ENCODE measurements at places on chromosomes 2 and 18.

DNA sequence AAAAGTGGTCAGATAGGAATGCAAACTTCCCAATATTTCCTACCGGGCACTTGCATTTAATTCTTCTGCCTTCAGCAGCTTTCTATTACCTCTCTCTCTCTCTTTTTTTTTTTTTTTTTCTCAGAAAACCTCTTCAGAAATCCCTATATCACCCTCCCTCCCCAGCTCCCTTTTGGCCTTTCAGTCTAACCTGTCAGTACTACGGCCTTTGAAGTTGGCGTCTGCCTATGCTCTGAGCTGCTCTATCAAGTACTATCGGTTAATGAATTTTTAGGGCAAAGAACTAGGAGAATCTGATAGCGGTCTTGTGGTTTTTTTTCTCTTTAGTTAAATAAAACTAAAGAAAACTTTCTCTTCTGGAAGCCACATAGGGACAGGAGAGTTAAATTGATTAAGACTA, 122.4 kb upstream of the MAPRE2 start:
- DNase-seq = no peak

- DNase-seq = no peak
These were observed 168.1 kb downstream of the PTPRM start for GRCh38 chr18:7735196-7735595.

DNA sequence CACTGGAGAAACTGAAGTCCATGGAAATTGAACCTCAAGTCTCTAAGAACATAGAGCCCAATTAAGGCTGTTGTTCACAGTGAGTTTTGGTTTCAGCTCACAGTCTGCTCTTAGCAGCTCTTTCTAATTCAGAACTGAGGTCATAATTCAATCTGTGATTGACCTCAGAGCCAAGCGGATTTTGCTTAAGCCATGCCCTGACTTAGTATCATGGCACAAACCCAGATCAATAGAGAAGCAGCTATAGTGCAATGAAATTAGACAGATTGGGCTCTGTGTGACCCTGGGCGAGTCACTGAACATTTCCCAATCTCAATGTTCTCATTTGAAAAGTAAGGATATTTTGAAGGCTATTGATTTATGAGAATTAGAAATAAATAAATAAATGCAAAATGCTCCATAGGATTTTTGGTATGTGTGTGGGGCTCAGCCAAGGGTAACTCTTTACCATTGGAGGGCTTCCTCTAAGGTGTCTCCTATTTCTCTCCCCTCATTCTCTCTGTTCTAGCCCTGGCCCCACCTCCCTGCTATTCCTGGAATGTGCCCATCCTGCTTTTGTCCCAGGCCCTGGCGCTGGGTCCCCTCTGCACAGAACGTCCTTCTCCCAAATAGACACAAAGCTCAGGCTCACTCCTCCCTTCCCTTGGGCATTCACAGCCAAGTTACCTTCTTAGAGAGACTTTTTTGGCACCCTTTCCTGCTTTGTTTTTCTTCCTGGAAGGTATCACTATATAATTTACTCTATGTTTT, 239.6 kb downstream of the LPIN1 start:
- DNase-seq = no peak

DNA sequence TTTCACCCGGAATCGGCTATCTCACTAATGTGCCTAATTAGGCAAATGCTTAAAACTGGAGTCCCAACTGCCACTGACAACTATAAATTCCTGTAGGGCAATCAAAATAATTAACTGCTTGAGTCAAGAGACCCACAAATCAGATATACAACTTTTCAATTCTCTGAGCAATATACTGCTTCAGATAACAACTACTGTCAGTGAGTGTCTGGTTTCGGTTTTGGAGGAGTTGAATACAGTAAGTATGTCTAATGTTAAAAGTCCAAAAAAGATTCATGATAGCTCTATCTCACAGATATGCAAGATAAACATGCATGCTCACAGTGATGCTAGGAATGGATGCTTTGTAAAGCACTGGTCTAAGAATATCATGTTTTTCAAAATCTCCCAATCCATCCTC, 283.3 kb downstream of the NRXN1 start:
- no peak for DNase-seq

DNA sequence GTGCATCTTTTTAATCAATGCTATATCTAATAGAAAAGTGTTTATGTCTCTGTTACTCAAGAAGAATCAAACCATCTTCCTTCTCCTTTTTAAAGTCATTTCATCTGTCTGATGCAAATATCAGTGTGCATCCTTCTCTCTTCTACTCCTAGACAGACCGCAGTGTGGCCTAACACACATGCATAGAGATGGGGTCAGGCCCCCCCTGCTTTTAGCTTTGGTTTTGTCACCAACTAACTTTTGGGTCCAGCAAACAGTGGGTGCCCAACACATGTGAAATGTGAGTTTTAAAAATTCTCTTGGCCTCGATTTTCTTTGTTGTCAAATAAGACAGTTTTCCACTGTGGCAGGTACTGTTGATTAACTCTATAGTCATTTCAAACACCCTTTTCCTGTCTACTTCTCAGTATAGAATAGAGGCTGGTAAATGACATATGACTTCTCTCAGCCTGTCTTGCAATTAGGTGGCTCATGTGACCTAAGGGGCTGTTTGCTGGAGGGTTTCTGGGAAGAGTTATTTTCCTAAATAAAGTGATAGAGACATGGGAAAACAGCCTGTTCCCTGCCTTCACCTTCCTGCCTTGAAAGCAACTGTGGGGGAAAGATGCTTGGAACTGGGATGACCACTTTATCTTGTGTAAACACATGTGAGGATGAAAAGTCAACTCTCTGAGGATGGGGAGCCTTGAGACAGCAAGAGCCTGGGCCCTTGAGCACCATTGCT, 65.7 kb upstream of the DARS1 start:
- no peak for DNase-seq

- DNase-seq = no peak
These were observed 23.2 kb downstream of the SLC4A3 start for GRCh38 chr2:219650426-219651248.

DNA sequence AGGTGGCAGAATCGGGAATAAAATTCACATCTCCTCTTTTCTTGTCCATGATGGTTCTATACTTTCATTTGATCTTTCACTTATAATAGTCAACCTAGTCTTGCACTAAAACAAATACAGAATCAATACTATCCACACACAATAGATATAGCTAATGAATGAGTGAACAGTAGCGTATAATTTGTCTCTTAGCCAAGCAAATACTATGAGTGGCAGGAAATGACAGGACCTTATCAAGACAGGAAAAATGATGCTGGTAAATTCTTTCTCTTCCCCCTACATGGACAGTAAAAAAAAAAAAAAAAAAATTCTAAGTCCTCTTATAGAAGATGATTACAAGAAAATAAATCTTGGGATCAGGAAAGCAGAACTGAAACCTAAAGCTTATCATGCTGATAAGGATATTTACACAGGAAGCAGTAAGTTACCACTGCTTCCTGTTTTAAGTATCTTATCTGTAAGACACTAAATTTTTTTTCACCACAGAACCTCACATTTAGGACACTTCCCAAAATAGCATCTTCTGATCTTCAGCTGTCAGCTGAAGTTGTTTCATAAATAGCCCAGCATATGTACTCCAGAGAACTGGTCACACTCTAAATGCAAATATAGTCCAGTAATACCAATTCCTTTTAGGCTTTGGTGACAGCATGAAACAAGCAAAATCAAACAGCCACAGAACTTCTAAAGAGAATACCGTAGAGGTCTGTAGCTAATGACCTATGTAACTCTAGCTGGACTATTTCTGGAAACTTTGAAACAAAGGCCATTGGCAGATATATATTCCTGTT, 27.0 kb downstream of the IRS1 start:
- DNase-seq = no peak

DNA sequence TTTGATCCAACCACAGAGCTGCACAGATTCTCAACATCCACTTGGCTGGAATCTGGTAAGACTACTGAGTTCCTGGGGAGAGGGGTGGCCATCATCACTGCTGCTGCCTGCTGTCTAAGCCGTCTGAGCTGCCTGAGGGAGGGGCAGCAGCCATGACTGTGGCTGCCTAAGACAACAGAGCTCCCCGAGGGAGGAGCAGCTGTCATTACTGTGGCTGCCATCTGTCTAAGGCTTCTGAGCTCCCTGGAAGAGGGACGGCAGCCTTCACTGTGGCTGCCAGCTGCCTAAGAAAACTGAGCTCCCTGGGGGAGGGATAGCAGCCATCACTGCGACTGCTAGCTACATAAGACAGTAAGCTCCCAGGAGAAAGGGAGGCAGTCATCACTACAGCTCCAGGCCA, 584.4 kb downstream of the NR4A2 start:
- DNase-seq = no peak

- DNase-seq = no peak
These were observed 138.3 kb upstream of the ST6GAL2 start for GRCh38 chr2:107024269-107024668.

DNA sequence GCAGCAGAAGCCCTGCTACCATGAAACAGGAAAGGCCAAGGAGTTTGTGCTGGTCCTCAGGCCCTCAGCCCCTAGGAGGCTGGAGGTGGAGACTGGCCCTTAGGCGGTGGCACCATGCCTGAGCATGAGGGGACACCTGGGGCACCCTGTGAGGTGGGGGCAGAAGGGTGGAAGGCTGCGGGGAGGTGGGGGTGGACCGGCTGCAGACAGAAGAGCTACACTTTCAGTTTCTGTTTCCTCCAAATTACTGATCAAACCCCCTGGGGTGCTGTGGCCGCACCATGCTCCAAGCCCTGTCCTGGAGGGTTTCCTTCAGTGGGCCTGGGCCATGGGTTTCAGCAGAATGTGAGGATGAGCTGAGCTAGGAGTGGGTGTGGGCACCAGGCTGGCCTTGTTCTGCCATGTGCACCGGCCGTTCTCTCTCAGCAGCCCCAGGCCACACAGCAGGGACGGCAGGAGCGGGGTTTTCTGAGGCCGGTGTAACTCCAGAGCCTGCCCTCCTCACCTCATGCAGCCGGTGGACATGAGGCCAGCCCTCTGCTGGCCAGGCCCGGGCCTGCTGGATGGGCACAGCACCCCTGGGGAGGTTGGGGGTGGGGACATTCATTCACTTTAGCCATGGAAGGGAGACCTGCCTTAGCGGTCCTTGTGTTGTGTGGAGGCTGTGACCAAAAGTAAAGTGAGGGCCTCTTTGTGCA, 51.5 kb downstream of the PLEKHB2 start:
- DNase-seq = no peak

DNA sequence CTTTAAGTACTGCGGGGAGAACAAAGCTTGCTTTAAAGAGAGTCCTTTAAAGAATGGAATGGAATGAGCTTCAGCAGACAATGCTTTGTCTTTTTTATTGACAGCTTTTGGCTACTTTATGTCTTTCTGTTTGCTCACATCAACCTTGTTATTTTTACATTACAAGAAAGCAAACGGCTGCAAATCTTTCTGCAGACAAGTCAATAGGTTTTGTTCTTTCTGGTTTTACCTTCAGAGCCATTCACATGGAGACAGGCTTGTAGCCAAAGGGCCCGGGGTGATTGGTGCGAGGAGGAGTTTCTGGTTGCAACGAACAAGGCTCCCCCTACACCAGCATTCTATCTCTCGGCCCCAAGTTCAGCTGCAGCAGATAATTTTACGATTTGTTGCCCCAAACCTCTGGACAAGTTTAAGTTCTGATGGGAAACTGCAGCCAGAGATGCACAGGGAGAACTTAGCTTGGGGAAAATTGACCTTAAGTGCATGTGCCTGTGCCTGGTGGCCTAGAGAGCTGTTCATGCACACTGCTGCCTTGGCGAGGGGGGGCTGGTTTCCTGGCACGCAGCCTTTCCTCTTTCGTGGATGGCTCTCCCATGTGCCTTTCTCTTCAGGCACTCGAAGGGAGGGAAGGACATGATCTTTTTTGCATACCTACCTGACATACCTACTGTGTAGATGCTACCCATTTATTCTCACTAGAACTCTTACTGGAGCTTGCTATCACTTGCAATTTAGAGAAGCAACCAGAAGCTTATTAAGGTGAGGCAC, 543.2 kb downstream of the DCDC2C start:
- DNase-seq = no peak

DNA sequence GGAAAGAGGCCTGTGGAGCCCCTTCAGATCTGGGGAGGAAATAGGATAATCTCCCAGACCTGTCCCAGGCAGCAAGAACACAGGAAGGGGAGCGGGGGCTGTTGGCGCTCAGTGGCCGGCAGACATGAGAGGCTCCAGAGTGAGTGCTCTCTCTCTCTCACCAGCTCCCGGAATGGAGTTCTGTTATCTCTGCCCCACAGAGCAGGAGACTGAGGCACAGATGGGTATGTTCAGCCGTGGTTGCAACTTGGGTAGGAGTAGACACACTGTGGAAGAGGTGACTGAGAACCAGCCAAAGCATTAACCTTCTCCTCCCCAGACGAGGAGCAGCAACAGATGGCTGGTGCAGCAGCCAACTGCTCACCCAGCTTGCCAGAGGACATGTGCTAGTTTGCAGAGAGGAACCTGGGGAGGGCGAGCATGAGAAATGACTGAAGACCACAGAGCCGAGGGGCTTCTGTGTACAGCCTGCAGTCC, 82.0 kb downstream of the NRP2 start:
- no peak for DNase-seq

DNA sequence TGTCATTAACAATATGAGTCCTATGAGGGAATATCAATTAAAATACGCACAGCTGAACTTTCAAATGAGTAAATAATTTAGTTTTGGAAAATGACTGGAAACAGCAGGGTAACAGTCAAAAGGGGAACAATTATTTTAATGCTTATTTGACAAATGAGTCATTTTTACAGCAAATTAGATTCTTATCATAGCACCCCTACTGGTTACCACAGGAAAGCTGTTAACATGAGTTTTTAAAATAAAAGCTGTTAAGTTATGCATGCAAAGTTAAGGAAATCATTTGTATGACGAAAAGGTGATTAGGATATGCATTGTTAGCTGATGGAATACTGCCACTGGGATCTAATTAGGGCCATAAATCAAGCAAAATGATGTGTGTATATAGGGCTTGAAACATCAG, 435.1 kb upstream of the MEIS1 start:
- no peak for DNase-seq

GRCh38 chr18:23884681-23885375, 129.7 kb upstream of the TTC39C start:
- DNase-seq = no peak

DNA sequence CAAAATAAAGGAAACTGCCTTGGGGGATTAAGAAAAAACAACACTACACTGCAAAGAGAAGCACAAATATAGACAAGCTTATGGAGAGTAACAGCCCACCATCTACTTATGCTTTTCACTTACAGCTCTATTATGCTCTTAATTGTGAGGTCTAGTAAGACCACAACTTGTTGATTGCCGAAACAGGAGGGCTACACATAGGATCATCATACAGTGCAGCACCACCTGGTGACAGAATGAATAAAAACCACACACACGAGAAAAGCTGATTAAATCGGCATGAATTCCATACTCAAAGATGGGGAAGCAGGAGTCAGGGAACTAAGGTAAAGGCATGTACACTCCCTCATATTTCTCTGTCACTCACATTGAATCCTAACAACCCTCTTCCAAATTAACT, 259.2 kb downstream of the IKZF2 start:
- DNase-seq = peak; percentile 15

DNA sequence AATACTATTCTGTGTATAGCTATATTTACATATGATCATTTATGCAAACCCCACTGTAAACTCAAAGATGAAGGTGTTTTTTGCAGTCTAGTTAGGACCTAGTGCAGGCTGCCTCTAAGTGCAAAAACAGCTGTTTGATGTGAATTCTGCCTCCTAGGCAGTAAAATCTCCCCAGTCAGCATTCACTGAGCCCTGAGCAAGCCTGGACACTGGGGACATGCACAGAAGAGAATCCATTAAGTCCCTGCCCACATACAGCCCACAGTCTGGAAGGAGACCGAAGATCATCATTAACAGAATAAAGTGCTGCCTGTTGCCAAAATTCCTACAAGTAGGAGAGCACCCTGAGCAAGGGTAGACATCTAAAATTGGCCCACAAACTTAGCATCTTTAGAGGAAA, 14.4 kb upstream of the BIN1 start:
- DNase-seq = no peak
